Fibroblast of skin of scalp (primary cell): ENCODE measurements at places on chromosomes 1 and 21.
A peak's percentile ranks its signal among the peaks of the same experiment; 100 is the strongest.

DNA sequence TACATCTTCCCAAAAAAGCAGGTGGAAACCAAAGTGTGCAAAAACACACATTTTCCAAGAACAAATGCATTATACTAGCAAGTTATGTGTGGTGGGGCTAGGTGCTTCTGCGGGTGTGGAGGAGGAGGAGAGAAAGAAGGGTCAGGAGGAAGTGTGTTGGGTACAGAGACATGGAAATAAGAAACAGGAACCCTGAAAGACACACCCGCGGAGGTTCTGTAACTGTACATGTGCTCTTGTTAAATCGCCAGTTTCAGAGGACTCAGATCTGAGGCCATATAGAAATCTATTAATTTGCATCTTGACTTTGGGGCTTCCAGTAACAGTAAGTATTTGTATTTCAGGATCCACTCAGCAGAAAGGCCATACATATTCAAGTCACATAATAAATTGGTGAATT is 30.9 kb downstream of the ERG start:
- no peak for DNase-seq

DNA sequence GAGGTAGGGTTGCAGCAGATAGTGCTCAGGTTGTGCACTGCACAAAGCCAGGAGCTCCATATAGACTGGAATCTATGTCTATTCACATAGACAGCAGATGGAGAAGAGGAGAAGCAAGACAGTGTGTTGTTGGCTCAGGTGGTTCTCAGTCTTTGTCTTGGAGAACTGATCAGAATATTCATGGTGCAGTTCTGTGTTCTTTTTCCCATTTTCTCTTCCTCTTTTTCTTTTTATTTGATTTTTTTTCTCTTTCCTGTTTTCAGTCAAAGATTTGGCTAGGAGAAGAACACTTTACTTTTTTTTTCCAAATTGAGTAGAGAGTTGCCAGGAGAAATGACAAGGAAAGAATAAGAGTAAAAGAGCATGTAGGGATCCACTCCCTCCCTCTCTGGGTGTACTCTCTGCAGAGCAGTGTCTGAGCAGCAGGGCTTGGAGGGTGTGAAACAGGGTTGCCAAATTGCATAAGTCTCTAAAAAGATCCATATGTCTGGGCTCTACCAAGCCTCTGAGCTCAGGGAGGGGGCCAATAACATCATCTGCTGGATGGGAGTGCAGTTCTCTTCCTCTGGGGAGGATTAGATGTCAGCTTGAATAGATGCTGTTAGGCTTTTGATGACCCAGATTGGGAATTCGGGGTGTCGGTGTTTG is 8.7 kb upstream of the CD34 start:
- peak; percentile 58 for DNase-seq

- DNase-seq, result peak; percentile 22
These were observed 26.7 kb upstream of the PCP4 start for GRCh38 chr21:39840373-39841097.

- DNase-seq, result peak; percentile 62
These were observed 5.9 kb upstream of the SIPA1L2 start for GRCh38 chr1:232635778-232636356.

DNA sequence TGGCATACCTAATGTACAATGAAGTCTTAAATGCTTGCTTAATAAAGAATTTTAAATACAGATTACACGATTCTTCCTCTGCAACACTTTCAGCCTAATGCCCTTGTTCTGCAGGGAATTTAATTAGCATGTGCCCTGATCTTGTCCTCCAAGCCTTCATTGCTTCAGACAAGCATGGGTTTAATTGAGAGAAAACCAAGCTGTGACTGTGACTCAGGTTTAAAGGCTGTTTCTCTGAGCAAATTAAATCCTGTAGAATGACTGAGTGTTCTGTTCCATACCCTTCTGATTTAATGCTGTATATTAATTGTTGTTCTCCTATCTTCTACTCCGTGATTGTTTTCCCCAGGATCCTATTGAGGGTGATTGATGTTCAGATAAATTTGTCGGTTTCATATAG is 269.0 kb upstream of the PRMT6 start:
- DNase-seq, result no peak

- DNase-seq, result no peak
These were observed 7.1 kb downstream of the HUNK start for GRCh38 chr21:31879911-31880310.

GRCh38 chr1:175629318-175629694 is 114.1 kb downstream of the TNR start:
- no peak for DNase-seq

GRCh38 chr21:28337315-28337714 is 655.4 kb downstream of the LTN1 start:
- peak; percentile 83 for DNase-seq

- no peak for DNase-seq
These were observed 151.0 kb downstream of the GRIK1 start for GRCh38 chr21:29788752-29789151.

DNA sequence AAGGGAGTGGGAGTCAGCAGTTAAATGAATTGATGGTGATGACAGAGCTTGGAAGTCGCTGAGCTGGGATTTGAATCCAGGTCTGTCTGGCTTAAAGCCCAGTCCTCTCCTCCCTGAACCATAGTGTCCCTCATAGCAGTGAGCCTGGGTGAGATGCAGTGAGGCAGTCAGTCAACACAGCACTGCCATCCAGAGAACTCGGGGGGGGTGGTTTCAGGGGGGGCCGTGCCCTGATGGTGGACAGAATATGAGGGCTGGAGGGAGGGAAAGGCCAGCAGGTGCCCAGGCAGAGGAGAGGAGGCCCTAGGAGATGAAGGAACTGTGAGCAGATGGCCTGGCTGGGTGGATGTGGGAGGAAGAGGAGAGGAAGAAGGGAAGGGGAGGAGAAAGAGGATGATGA is 405.6 kb downstream of the PTPRU start:
- DNase-seq, result no peak

DNA sequence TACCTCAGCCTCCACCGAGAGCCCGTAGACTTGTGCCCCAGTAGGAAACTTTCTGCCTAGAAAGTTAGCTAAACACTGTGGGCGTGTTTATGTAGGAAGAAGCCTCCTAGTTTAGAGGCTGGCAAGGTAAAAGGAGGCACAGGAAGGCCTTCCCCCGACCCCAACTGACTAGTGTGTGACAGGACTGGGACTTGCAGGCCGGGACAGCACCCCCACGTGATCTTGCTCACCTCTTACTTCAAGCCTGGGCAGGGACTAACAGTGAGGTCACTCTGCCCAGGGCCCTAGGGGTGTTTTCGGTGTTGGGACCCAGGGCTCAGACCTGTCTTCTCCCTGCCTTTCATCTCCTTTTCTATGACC is 392 bp upstream of the TAGLN2 start:
- DNase-seq, result no peak

- DNase-seq, result no peak
These were observed 423.8 kb upstream of the CXADR start for GRCh38 chr21:17089091-17089491.

- peak; percentile 61 for DNase-seq
These were observed 156.5 kb downstream of the HLX start for GRCh38 chr1:221035662-221036153.

DNA sequence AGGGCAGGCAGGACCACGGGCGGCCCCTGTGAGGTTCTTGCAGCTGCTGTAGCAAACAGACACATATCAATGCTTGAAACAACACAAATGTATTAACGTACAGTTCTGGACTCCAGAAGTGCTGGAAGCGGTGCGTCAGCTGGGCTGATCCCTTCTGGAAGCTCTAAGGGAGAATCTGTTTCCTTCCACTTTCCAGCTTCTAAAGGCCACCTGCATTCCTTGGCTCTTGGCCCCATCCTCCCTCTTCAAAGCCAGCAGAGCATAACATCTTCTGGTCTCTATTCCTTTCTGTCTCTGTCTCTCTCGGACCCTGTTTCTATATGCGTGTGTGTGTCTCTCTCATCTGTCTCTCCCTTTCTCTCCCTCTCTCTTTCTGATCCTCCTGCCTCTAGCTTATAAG is 102.3 kb downstream of the SPSB1 start:
- DNase-seq, result no peak

DNA sequence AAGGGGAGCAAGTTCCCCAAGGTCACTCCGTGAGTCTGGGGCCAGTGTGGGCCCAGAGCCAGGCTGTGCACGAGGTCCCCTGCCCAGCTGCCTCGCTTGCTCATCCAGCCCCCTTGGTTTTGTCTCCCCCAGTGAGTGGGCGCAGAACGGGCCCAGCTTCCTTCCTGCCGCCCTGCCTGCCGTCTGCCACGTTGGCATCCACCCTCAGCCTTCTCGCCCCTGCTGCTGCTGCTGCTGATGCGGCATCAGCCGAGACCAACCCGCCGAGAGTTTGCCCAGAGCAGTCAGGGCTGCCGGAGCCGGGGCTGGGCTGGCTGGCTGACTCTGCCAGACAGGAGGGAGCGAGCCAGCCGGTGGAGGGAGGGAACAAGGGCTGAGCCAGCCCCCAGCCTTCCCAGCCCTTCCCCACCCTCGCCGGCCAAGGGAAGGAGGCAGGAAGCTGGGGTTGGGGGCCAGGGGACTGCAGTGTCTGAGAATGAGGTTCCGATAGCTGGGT is 31.4 kb upstream of the WASF2 start:
- DNase-seq, result no peak

DNA sequence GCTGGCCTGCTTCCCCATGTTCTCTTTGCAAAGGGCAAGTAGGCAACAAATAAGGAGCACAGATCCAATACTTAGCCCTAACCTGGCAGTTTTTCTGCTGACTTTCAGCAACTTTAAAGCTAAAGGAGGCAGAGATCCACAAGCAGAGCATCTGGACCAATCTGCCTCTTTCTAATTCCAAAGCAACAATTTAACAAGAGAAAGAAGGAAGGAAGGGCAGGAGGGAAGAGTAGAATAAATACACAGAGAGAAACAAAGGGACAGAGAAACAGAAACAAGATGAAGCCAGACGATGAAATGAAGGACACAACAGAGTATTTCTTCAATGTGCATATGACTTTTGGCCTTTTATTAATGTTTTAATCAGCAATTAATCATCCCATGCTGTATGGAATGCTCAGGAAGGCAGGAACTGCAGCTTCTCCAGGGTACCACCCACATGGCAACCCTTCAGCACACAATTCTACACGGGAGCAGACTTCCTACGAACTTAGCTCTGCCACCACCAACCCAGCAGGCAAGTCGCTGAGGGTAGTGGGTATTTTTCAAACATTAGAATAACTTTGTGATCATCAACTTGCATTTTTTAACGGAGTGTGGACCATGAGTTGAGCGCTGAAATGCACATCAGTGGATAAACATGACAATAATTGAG is 15.3 kb downstream of the CLCC1 start:
- no peak for DNase-seq

GRCh38 chr1:209657140-209657879 is 5.1 kb upstream of the LAMB3 start:
- DNase-seq, result no peak

GRCh38 chr1:229880271-229881170 is 186.5 kb upstream of the GALNT2 start:
- DNase-seq, result no peak

- DNase-seq, result no peak
These were observed 448.3 kb downstream of the MATN1 start for GRCh38 chr1:30274976-30275621.

GRCh38 chr1:15188130-15188524 is 34.6 kb downstream of the TMEM51 start:
- DNase-seq, result no peak

GRCh38 chr1:64848803-64849202 is 103.9 kb downstream of the RAVER2 start:
- DNase-seq, result no peak

DNA sequence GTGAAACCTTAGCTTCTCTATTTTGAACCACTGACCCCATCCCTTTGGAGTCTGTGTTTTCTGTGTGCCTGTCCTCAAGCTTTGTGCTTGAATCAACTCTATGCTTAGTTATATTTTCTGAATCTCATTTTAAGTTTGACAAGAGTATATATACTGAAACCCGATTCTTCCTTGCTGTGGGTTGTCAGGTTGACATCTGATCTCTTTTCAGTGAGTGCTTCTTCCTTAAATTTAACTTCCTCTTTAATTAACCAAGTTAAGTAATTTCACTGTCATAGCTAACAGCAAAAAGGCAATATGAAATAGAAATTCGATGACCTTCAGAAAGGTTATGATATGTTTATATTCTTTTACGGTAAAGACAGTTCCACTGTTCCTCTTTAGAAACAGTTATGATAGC is 69.4 kb downstream of the C1orf21 start:
- DNase-seq, result no peak

- peak; percentile 71 for DNase-seq
These were observed 475.4 kb downstream of the PTPRU start for GRCh38 chr1:29711582-29712283.

GRCh38 chr1:9555942-9556341 is 16.7 kb downstream of the SLC25A33 start:
- DNase-seq, result no peak

DNA sequence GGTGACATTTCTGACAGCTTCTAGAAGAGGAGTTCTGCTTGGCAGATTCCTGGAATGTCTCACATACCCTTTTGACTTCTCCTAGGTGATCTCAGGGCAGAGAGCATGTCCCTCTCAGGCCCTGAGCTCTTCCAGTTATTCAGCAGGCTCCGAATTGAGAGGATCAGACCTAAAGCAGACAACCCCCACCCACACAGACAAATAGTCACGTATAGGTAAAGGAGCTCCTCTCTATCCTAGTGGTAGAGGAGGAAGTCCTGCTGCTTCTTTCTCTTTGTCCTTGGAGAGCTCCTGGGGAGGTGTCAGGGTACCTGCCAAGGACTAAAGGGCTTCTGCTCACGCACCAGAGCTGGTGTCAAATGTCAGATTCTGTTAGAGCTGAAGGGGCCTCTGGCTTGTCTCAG is 128.1 kb downstream of the IER5 start:
- DNase-seq, result no peak

DNA sequence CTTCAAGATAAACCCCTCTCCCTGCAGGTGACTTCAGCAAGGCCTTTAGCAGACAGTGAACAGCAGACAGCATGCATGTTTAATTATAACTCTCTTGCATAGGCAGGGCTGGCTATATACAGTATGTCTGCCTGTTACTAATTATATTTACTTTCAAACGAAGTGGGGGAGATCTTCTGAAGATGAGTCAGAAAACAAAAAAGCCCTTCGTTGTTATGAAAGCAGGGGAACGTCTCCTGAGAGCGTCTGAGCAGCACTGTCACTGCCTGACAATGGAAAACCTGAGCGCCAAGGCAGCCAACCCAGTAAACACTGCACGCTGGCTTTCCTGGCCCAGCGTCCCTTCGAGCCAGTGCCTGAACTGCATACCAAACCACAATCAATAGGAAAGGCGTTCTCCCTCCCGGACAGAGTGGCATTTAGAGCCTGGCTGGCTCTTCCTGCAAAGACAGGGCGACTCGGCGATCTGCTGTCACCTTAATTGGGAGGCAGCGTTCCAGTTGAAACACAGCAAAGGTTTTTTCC is 54.1 kb downstream of the TOMM20 start:
- DNase-seq, result peak; percentile 87

- no peak for DNase-seq
These were observed 336.2 kb upstream of the ESRRG start for GRCh38 chr1:217059401-217059800.
